ENCODE measurements at places on chromosomes 2 and 18. TPM values are rescaled to one million over a fixed set of nuclear protein-coding genes. Genes with fewer than 3 reads are reported as not detected.

DNA sequence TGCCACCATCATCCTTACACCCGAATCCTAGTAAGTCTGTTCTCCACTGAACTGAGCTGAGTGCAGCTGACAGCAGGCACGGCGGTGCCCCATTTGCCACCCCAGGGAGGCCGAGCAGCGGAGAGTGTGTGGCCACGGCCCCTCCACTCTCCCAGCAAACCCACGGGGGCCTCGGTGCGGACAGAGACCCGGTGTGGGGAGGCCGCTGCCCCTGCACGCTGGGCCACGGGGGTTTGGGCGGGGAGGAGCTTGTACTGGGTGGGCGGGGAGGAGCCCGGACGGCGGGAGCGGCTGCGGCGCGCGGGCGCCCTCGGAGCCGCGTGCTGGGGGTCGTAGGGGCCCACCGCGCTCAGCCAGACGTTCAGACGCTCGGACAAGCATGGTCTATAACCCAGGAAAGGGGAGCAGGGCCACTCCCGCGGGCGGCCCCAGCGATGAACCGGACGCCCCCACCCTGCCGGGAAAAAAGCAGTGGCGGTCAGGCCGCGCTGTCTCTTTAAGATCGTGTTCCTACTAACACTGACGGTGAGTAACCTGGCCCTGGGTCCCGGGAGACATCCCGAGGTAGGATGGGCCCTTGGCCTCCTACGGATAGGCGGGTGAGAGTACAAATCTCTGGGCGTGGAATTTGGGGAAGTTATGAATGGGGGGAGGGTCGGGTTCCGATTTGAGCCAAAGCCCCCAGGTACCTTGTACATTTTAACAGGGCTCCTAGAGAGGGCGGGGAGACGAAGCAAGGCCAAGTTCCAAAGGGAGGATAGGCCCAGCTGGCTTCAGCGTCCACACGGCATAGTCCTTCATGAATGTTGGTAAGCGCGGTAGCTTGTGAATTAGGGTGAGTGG is at the start of gene ITPRIPL1:
TSS of gene ITPRIPL1 (plus strand) at position 277 of the 843 bp plus-strand sequence. CDS start at position 800, 523 bp downstream.
- no peak for DNase-seq

- no peak for DNase-seq
These were observed 581.5 kb downstream of the PLCL1 start for GRCh38 chr2:198385856-198386255.

DNA sequence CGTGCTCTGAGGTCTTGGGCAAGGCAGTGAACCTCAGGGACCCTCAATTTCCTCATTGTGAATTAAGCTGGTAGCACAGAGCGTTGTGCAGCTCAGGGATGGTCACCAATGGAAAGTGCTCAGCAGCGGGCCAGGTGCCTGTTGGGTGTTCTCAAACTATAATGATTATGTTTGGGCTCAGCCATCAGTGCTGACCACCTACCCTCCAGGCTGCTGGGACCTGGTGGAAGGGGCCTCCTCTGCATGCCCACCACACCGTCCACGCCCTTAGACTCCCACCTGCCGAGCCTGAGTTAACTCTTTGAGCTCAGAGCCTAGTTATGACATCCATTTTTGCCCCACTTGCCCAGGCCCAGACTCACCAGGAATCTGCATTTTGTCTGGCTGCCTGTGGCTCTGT is 35.0 kb downstream of the GLI2 start:
- DNase-seq, result no peak

- DNase-seq, result no peak
These were observed 48.1 kb downstream of the MERTK start for GRCh38 chr2:111946294-111947114.

The KCTD18 gene
- total RNA-seq, result 17.0 TPM

The HAUS1 gene
- total RNA-seq, result 20.6 TPM

DNA sequence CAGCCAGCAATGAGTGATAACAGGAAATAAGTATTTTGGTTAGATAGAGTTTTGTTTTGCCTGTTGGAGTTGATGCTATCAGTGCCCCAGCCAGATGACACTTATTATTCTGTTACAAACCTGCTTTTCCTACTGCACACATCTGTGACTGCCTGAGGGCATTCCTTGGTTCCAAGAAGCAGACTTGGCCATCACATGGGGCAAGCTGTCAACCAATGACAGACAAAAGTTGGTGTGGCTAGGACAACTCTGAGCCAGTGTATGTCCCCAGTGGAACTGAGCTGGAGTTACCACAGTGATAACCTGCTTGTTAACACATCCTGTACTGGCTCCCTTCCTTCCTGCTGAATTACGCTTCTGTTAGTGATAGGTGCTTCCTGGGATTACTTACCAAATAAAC is 54.5 kb downstream of the FAM171B start:
- no peak for DNase-seq

The RNF152 gene
- 0.44 TPM for total RNA-seq

GRCh38 chr2:68845043-68845442 is 26.2 kb downstream of the BMP10 start:
- DNase-seq, result no peak

GRCh38 chr18:57436191-57436964 is 1.2 kb downstream of the ONECUT2 start:
- no peak for DNase-seq

DNA sequence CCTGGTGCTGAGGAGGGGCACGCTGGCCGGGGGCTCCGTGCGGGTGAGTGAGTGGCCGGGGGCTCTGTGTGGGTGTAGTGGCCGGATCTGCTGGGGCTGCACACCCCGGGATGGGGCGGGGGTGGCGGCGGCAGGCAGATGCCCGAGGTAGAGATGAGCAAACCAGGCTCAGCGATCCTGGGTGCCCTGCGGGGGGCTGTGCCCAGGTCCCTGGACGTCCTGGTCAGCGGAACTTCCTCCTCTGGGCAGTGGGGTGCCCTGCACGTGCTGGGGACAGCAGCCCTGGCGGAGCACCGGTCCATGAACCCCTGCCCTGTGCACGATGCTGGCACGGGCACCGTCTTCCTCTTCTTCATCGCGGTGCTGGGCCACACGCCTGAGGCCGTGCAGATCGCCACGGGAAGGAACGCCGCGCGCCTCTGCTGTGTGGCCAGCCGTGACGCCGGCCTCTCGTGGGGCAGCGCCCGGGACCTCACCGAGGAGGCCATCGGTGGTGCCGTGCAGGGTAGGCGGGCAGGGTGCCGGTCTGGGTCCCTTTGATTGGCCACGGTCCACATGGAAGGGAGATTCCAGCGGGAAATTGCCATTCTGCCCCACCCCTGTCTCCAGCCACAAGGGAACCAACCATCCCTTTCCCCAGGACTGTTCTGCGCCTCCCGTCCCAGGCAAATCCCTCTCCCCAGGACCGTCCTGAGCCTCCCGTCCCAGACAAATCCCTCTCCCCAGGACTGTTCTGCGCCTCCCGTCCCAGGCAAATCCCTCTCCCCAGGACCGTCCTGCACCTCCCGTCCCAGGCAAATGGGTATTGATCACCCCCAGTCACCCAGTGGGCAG is 5.9 kb downstream of the NEU4 start:
- DNase-seq, result no peak

DNA sequence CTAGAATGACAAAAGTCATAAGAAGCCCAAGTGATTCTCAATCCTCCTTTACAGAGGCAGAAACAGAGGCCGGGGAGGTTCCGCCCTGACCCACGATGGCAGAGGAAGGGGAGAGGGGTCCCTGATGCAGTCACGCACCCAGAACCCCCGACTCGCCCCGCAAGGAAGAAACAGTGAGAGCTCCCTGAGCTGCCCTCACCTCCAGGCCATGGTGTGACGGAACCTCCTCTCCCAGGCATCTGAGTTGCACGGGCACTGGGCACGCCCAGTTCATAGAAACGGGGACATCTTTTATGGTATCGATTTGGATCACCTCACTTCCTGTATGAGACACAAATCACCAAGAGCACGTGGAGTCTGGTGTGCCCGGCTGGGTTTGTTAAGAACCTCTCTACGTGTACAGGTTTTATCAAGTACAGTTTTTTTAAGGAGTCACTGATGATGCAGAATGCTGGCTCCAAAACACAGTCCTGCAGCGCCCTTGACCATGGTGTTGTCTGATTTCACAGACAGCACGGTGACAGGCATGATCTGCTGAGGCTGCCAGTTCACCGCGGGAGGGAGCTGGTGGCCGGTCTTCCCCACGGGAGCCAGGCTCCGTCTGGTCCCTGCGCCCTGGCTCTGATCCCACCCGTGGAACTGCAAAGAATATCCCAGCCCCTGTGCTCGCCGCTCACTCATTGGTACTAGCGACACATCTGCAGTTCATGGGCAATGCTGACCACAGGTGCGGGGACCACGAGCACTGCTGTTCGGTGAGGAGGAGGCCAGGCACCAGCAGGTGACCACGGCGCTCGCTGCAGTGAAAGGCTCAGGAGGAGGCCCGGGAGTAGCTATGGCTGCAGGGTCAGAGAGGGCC is 35.6 kb downstream of the PXDN start:
- no peak for DNase-seq

DNA sequence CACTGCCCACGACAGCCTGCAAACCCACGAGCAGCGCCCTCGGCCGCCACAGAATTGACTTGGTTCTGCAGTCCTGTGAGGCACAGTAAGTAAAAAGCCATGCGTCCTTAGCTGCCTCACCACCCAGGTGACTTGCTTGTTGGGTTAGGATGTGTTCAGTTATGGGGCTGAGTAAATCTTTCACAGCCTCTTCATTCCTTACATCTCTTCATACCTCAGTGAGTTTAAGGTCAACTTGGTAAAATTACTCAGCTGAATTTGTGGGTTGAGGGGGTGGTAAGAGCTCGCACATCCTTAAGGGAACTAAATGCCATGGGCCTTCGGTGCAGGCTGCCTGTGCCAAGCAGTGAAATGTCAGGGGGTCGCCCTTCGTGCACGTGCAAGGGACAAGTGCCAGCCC is 165.2 kb upstream of the ALKAL2 start:
- DNase-seq, result no peak

- no peak for DNase-seq
These were observed 19.5 kb downstream of the TTC32 start for GRCh38 chr2:19882286-19882685.

The ANKRD30B gene
- total RNA-seq, result not detected

The C2orf72 gene
- not detected for total RNA-seq

The ITGAV gene
- 5.9 TPM for total RNA-seq

- no peak for DNase-seq
These were observed 492 bp downstream of the CHRNA1 start for GRCh38 chr2:174763780-174764179.

The NT5DC4 gene
- total RNA-seq, result not detected

DNA sequence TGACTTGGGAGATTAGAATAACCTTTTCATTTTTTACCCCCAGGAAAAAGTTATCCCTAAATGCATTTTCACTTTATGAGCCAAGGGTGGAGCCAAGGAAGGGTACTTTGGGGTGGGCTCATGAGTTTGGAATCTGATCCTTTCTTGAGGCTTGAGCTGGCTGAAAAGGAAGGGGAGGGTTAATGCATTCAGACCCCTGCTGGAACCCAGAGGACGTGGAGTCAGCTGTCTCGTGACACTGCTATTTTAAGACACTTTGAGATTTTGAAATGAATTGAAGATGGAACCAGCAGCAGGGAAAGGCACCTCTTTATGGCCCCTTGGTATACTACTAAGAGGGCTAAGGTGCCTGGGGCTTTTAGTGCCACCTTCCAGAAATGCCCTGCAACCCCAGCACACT is 90.4 kb downstream of the MARCHF4 start:
- DNase-seq, result no peak

GRCh38 chr18:40531051-40531450 is 1424.0 kb upstream of the PIK3C3 start:
- no peak for DNase-seq

- peak; percentile 6 for DNase-seq
These were observed 124.1 kb downstream of the MEMO1 start for GRCh38 chr2:31886700-31887099.

- DNase-seq, result no peak
These were observed 348.7 kb upstream of the GALNT5 start for GRCh38 chr2:156908825-156909224.

GRCh38 chr18:61554946-61555361 is 221.7 kb downstream of the CDH20 start:
- DNase-seq, result no peak

The USP34 gene
- 132 TPM for total RNA-seq

The DSG4 gene
- total RNA-seq, result not detected

DNA sequence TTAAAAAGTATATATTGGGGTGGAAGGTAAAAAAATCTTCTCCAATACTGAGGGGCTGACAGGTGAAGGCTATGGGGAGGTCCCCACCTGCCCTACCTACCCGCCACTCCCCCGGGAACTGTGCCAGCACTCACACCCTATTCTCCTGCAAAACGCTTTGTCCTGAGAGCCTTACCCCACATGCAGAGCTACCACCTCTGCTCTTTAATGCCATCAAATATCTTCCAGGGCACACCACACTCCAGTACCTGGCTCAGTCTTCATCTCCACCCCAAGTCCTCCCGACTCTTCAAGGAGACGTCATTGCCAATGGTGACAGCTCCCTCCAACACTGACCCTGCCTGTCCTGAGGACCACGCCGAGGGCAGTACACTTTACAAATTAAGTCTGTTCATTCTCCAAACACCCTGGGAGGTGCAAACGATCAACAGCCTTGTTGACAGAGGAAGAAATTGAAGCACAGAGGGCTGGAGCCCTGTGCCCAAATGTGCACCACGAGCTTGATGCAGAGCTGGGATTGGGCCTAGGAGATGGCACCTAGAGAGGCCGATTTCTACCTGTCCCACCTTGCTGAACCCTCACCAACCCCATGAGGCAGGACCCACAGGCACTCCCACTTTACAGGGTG is 6.0 kb upstream of the GPR55 start:
- no peak for DNase-seq

GRCh38 chr2:235642446-235643098 is 148.7 kb downstream of the AGAP1 start:
- DNase-seq, result no peak

DNA sequence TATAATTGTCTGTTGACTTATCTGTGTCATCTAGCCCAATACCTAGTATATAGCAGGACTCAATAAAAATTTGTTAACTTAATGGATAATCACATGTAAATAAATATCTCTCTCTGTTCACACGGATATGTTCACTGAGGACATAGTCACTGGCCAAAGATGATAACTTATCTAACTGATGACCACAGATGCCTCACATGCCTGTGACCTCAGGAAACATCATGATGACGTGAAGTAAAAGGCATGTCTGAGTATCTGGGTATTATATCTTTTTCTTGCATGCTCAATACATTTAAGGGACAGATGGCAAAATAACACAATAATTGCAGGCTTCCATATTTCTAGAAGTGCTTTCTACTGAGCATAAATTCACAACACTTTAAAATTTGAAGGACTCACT is 41.4 kb upstream of the PARD3B start:
- no peak for DNase-seq

GRCh38 chr2:183927406-183928325 is 670.7 kb upstream of the ZNF804A start:
- DNase-seq, result no peak

DNA sequence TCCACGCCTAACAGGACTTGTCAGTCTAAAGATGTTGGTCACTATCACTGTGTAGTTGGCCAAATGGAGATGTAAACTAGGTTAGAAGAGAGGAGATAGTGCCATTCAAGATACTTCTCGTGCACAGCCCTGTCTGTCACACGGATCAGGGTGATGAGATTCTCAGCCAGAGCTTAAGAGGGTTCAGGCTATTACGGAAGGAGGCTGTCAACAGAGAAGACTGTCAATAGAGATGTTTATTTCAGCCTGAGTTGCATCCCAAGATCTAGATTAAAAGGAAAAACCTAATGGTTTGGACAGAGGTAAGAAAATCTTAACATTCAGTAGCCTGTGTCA is 83.4 kb downstream of the AAK1 start:
- no peak for DNase-seq

The USP37 gene
- 22.9 TPM for total RNA-seq

All from T-cell (primary cell).